Stimulated activated CD8-positive, alpha-beta memory T cell treated with anti-CD3 and anti-CD28 coated beads, Interleukin-7, amount 100 ng/mL, for 1 hour (primary cell): ENCODE measurements at places on chromosomes 3 and 15.

DNA sequence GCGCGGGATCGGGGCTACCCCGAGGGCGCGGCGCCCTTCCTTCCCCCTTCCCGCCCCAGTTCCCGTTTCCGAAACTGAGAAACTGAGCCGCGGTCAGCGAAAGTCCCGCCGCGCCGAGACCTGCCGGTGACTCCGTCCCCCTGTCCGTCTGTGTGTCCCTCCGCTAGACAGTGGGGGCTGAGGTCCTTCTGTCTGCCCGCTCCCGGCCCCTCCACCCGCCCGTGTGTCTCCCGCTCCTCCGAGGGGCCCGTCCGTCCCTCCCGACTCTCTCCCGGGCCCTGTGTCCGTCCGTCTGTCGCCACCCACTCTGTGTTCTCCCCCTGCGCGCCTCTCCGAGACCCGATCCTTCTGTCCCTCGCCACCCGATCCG, 426 bp downstream of the PRKCD start:
- no peak for DNase-seq

- DNase-seq, result no peak
Observed at GRCh38 chr15:58095415-58095814, 29.9 kb upstream of the ALDH1A2 start.

DNA sequence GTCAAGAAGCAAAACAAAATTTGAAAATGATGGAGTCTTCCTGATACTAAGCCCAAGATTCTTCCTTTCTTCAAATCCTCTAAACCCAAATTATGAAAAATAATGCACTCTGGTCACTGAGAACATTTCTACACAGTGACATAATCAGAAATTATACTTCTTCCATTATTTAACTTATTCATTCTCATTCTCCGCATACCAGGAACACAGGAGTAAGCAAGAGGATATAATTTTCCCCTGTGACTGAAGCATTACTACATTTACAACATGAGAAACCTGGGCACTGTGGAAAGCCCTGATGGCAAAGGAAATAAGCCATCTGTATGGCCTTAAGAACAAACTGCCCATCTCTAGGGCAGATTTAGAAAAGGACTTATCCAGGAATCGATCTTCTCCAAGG, 47.0 kb downstream of the EXD1 start:
- DNase-seq, result no peak

DNA sequence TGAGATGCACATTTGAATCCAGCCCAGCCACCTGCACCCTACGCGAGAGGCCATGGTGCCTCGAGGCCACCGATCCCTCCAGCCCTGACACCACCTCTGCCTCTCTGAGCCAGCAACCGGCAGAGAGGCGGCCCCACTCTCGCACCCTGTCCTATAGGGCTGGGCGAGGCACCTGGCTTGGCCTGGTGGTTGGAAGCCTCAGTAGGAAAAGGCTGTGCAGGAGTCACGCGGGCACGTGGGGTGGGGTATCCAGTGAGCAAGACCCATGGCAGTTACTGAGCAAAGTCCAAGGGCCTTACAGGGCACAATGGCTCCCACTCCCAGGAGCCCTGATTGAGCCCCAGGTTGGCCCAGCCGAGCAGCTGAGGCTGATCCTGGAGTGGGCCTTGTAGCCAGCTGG, 12.4 kb upstream of the DUSP7 start:
- no peak for DNase-seq

- no peak for DNase-seq
Observed at GRCh38 chr3:146503461-146504202, 34.3 kb upstream of the PLSCR2 start.

GRCh38 chr15:40843261-40843884, 475 bp upstream of the SPINT1 start:
- no peak for DNase-seq

DNA sequence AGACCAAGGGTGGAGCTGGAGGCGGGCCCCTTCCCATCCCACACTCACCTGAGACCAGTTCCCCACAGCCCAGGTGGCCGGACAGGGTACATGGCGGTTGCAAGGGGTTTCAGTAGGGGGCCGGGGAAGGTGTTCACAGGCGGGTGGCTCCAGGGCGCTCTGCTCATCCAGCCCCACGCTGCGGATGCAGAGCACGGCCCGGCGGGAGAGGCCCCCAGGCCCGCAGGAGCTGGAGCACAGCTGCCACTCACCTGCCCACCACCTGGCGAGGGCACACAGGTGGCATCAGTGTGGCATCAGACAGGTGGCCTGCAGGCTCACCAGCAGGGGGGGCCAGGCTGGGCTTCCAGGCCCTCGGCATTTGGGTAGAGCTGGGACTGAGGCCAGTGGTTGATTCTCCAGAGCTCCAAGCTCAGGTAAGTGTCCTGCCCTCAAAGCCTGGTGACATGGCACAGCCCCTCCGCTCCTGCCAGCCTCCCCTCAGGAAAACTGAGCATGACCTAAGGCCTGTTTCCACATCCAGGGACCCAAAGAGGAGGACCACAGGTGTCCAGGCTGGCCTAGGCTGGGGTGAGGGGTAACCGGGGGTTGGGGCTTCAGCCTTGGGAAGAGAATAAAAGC, 43.8 kb downstream of the ADAMTS7 start:
- DNase-seq, result no peak

GRCh38 chr15:40234783-40235182, 4.1 kb upstream of the PAK6 start:
- DNase-seq, result no peak
